Nephron progenitor cell (in vitro differentiated cells): ENCODE measurements at places on chromosomes 7 and 10.

- no peak for DNase-seq
Observed at GRCh38 chr10:119653916-119654315, 2.7 kb downstream of the BAG3 start.

GRCh38 chr10:16599662-16600061, 78.0 kb upstream of the C1QL3 start:
- DNase-seq = no peak

- DNase-seq = no peak
Observed at GRCh38 chr10:124027651-124028050, 65.7 kb downstream of the CHST15 start.

- DNase-seq = no peak
Observed at GRCh38 chr10:121167534-121168243, 316.5 kb downstream of the WDR11 start.

- DNase-seq = peak; percentile 54
Observed at GRCh38 chr7:72335561-72336381, 76.4 kb downstream of the CALN1 start.

DNA sequence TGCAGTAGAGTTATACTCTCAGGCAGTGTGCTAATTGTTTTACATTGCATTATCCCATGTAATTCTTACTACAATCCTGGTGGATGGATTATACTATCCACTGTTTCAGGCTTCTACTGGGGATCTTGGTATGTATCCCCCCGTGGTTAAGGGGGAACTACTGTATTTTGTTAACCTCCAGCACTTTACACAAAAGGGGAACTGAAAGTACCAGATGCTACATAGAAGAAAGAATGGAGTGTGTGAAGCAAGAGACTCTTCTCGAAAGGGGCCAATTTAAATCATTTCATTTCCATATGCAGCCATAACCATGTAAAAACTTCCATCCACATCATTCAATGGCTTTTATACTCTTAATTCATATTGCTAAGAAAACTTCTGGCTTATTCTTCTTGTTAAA, 69.4 kb downstream of the C1GALT1 start:
- DNase-seq = no peak

DNA sequence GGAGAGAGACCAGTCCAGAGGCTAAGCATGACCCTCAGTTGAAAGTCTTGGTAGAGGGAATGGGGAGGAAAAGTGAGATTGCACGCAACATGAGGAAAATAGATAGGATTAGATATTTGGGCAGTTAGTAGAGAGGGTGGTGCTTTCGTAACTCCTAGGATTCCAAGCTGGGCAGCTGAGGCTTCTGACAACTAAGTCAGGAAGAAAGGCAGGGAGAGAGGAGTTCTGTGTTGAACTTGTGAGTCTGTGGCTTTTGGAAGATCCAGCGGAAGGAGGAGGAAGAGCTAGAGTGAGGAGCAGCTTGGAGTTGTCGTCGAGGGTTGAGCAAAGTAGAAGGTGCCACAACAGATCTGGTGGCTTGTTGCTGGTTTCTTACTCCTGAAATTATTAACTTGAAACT, 21.8 kb downstream of the CUL1 start:
- DNase-seq = no peak

DNA sequence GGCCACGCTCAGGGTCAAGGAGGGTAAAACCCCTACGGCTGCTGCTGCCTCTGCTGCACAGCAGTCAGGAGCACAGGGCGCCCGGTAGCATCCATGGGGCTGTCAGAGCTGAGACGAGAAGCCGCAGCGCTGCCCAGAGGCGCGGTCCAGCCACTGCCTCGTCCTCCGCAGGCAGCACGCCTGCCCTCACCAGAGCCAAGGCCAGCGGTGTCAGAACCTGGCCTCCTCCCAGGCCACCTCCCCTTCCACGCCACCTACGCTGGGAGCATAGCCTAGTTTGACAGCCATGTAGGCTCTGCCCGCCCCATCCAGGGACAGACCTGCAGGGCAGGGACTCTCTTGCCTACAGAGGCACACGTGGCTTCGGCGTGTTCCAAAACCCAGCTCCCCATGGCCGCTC, 16.2 kb downstream of the INTS1 start:
- DNase-seq = no peak

GRCh38 chr10:34346516-34347100, 468.5 kb downstream of the PARD3 start:
- no peak for DNase-seq

- DNase-seq = no peak
Observed at GRCh38 chr10:104437226-104437625, 83.6 kb downstream of the CFAP58 start.

GRCh38 chr7:128045766-128046165, 14.5 kb upstream of the LRRC4 start:
- DNase-seq = no peak

- DNase-seq = no peak
Observed at GRCh38 chr7:127413326-127413725, 20.8 kb upstream of the ZNF800 start.

- DNase-seq = no peak
Observed at GRCh38 chr7:134852625-134853024, 73.2 kb downstream of the CALD1 start.

- DNase-seq = no peak
Observed at GRCh38 chr10:79905322-79906314, 43.3 kb downstream of the SFTPD start.

- DNase-seq = peak; percentile 45
Observed at GRCh38 chr10:131979821-131980270, 1.9 kb downstream of the BNIP3 start.

DNA sequence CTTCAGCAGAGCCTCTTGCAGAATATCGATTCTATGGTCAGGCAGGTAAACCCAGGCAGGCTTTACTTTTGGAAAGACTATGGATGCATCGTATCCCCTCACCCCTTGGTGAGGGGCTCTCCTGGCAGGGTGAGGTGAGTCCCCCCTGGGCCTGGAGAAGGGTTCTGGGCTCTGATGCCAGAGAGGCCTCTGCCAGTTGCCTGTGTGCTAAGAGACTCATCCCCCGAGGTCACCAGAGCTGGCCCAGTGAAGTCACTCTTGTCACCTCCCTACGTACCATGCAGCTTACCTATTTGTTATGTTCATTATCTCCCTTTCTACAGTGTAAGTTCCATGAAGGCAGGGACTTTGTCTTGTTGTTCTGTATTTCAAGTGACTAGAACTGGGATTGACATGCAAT, 51.3 kb downstream of the TSPAN15 start:
- DNase-seq = no peak

GRCh38 chr10:119191881-119192280, 13.3 kb upstream of the PRDX3 start:
- DNase-seq = no peak

DNA sequence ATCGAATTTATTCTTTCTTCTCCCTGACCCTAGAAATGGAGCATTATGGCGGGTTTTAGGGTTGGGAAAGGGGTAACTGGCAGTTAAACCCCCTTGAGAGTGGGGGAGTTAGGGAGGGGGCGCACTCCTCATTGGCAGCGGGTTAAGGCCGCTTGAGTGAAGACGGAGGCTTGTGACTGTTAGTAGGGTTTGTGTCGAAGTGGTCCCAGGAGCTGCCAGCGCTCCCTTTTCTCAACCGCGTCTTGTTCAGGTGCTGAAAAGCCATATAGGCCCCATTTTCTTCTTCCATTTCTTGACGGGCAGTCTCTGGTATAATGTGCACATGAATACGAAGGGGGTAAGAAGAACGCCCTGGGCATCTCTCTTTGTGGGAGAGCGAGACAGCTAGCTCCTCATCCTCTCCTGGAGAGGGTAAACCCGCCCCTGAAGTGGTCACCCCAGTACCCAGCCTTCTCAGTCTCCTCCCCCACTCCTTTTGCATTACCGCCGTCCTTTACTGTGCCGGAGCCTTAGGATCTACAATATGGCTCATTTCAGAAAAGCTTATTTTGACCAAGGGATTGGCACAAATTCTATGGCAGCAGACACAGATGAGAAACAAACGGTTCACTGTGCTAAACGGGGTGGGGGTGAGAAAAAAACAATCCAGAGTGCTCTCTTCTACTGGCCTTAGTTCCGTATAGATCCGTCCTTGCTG, 836 bp downstream of the KMT2E start:
- peak; percentile 33 for DNase-seq

DNA sequence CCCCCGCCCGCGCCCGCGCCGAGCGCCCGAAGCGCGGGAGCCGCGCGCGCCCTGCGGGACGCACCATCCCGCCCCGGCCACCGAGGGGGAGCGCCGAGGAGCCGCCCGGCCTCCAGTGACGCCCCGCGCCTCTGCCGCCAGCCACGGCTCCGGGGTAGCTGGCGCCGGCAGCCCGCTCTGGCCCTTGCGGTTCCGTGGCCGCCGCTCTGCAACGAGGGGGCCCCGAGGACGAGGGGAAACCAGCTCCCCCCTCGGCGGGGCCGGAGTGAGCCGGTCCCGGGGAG, at the start of gene PAXIP1:
Gene PAXIP1, minus strand, starts transcription at position 33 of the 284 bp plus-strand sequence. CDS start 195 bp downstream, outside the sequence.
- DNase-seq = peak; percentile 75

GRCh38 chr7:3924277-3924676, 623.2 kb downstream of the SDK1 start:
- DNase-seq = no peak

- no peak for DNase-seq
Observed at GRCh38 chr7:22728401-22729029, 1.5 kb downstream of the IL6 start.

DNA sequence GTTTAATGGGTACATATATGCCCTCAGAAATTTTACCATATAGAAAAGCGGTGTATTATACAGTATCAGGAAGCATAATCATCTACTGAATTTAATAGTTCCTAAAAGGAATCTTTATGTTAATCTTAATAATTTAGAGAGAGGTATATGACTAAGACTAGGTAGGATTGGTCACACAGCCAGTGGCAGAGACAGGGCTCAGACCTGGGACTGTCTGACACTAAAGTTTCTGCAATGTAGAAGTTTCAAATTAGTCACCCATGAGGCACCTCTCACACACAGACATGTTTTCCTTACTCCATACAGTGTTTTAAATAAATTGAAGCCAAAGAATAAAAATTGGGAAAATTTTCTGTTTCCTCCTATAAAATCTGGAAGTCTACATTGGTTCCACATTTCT, 72.8 kb upstream of the ADRA2A start:
- no peak for DNase-seq

GRCh38 chr10:103598654-103599115, 105.2 kb downstream of the NEURL1 start:
- DNase-seq = peak; percentile 72

- DNase-seq = no peak
Observed at GRCh38 chr10:91782539-91782938, 15.7 kb upstream of the TNKS2 start.

GRCh38 chr10:59314268-59314667, 48.1 kb downstream of the FAM13C start:
- DNase-seq = no peak

DNA sequence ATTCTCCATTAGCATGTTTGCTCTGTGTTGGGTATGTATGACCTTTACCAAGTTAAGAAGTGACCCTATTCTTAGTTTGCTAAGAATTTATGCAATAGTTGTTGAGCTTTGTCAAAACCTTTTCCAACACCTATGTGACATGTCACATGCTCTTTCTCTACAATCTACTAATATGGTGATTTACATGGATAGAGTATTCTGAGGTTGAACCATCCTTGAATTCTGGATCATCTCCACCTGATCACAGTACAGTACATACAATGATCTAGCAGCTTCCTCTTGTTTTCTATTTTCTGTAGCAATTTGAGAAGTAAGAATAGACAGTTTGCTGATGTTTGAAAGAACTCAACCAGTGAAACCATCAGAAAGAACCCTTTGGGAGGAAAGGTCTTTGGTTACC, 101.2 kb upstream of the PDGFA start:
- no peak for DNase-seq

DNA sequence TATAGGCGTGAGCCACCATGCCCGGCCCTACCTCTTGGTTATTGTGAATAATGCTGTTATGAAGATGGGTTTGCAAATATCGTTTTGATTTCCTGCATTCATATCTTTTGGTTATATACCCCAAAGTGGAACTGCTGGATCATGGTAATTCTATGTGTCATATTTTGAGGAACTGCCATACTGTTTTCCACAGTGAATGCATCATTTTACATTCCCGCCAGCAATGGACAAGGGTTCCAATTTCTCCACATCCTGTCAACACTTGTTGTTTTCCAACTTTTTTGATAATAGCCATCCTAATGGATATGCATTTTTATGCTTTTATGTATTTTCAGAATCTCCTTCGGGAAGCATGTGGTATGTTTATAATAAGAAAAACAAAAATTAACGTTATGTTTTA, 128.2 kb downstream of the KCNMA1 start:
- DNase-seq = no peak

GRCh38 chr10:70761031-70761601, 24.1 kb downstream of the TBATA start:
- no peak for DNase-seq

- DNase-seq = no peak
Observed at GRCh38 chr7:27164045-27164366, 1.3 kb downstream of the HOXA9 start.
